ENCODE measurements at places on chromosomes 3 and 15.

DNA sequence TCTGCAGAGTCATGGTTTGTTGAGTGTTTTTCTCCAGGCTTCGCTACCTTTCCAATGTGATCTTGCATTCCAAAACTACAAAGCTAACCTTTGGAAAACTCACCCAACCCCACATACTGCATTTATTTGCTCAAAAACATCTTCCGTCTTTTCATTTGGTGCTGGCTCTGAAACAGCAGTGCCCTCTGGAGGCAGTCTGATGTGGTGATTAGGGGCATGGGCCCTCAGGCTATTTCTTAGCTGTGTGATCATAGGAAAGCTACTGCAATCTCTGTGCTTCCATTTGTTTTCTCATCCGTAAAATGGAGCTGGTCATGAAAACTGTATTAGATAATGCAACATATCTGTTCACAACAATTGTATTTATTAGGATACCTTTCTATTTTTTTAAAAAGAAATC is 47.0 kb downstream of the MTHFS start:
- no peak for DNase-seq

DNA sequence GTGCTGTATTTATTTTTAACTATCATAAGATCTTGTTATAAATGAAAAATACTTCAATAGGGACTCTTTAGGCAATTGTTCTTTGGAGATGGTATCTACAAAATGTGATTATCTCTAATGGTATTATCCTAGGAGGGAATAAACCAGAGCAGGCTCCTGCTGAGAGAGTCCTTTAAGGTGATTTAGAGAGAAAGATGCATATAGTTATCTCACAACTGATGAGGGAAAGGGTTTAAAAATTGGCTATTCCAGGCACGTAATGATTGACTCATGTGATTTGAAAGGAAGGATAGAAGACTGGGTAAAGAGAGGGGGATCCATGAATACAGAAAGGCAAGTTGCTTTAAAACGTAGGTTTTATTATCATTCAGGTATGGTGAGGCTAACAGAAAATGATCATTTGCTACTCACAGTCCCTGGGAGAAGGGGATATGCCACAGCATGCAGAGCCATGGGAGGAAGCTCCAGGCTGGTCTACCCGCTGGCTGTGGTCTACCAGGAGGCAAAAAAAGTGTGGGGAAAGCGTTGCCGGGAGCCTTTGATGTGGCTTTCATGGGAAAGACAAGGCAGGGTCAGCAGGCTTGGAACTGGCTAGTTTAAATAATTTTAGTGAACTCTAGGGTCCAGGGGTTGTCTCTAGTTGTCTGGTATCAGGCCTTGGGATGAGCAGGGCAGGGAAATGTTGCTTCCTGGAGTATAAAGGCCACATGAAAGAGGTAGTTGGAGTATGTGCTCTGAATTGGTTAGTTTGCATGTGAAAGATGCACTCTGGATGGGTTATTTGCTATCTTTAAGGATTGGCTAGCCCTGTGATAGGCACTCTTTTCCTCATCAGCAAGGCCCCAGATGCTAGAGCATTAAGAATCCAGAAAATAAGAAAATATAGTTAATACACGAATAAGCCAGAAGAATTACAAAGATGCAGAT is 798.4 kb upstream of the GRM7 start:
- DNase-seq = no peak

GRCh38 chr3:99760031-99760430 is 57.6 kb upstream of the CMSS1 start:
- DNase-seq = no peak

DNA sequence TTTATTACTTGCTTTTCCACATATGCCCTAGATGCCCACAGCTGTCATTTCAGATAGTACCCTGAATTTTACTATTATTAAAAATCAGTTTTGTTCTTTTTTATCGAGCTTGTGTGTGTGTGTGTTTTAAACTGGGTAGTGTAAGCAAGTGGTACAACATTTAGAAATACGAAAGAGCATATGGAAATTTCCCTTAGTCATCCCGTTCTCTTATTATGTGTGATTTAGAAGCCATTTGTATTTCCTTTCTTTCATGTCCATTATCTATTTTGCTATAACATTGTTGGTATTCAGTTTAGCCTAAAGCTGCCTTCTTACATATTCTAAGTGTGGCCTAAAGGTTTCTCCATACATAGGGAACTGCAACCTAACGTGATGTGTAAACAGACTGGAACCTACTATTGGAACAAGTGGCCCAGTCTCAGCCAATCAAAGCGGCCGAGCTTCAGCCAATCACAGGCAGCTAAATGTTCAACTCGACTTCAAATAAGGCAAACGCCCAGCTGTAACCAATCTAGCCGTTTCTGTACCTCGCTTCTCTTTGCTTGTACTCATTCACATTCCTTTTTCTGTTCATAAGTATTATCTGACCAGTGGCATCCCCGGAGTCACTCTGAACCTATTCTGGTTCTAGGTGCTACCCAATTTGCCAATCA is 14.7 kb upstream of the SYN2 start:
- no peak for DNase-seq

DNA sequence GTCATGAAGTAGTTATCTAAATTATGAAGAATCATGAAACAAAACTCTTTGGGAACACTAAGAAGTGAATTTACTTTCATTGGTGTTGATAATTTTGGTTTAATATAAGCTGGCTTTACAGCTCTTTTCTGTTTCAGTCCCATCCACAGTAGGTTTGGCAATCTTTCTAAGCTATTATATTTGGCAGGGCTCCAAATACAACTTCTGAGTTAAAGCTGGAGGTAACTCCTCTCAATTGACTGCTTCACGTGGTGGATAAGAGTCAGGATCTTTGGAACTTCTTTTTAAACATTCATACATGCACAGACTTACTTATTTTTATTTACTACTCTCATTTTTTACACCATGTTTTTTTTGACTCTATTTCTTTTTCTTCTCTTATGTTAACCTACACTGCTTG is 106.5 kb upstream of the EPHA3 start:
- DNase-seq = no peak

DNA sequence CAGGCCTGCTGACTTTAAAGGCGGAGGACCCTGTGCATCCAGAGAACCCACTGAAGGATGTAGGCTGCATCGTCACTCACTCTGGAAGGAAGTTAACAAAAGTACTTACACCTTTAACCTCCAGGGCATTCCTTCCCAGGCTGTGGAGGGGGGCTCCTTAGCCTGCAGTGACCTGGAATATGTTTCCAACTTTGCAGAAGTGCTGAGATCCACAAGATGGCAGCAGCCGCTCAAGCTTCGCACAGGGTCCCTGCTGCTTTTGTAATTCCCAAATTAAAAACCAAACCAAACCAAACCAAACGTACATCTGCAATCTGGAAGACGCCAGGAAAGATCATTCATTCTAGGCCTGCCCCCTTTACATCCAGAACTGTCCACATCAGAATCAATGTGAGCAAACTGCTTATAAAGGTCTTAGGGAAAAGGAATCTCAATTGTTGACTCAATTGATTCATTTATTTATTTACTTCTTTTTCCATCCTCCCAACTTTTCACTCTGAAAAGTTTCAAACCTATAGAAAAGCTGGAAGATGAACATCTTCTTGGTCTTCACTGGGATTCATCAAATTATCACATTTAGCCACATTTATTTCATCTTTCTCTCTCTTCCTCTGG is 70.5 kb upstream of the KLHL25 start:
- no peak for DNase-seq

- no peak for DNase-seq
These were observed 20.4 kb downstream of the NSUN3 start for GRCh38 chr3:94083261-94083660.

GRCh38 chr3:66404197-66404596 is 96.6 kb downstream of the LRIG1 start:
- DNase-seq = no peak

DNA sequence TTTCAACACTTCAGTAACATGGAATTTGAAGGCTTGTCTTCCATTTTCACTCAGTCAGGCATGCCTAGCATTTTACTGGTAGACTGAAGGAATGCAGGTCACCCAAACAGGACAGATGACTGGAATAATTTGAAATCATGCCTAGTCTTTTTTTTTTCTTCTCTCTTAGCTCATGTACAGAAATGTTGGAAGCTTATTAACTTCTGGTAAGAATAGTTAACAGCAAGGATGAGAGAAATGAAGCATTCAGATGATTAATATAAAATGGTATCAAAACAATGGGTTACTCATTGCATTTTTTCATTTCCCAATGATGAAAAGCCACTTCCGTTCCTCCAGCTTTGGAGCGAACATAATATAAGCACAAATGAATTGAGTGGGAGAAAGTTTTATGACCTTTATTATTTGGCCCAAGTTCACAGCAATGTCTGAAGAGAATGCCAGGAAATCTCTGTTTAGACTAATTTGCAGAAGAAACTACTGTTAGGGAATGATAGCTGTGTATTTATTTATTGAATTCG is 431.6 kb upstream of the RASGRP1 start:
- no peak for DNase-seq

- no peak for DNase-seq
These were observed 45.9 kb downstream of the SLC12A8 start for GRCh38 chr3:125166599-125167136.

GRCh38 chr3:116474032-116474780 is 28.9 kb upstream of the LSAMP start:
- no peak for DNase-seq

GRCh38 chr3:66378256-66378655 is 122.6 kb downstream of the LRIG1 start:
- no peak for DNase-seq

DNA sequence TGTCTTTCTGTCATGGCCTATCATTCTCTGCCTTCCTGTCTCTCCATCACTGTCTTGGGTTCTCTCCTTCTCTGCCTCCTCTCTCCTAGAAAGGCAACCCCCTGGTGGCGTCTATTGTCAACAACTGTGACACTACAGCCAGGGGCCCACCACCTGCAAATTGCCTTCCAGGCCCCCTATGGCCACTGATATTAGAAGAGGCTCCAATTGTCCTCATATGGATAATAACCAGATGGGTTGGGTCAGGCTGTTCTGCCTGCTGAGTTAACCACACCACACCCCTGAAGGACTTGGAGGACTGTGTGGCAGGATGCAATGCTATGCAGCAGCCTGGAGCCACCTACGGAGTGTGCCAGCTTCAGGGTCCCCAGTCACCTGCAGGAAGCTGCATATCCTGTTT is 665.0 kb downstream of the NTRK3 start:
- DNase-seq = no peak

GRCh38 chr3:152272771-152273242 is 4.1 kb downstream of the MBNL1 start:
- DNase-seq = no peak

DNA sequence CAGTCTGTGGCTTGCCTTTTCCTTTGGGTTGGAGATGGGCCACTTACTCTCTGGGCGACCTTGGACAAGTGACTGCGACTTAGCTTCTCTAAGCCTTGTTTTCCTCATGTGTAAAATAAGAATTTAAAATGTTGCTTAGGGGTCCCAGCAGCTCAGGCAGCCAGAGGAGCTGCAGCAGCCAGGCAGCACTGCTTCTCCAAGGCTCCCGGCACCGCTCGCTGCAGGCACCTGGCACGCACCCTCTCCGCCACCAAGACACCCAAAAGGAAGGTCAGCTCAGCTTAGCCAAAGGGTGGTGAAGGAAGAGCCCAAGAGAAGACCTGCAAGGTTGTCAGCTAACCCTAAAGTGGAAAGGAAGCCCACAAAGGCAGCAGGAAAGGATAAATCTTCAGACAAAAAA is 10.7 kb upstream of the AMOTL2 start:
- DNase-seq = no peak

DNA sequence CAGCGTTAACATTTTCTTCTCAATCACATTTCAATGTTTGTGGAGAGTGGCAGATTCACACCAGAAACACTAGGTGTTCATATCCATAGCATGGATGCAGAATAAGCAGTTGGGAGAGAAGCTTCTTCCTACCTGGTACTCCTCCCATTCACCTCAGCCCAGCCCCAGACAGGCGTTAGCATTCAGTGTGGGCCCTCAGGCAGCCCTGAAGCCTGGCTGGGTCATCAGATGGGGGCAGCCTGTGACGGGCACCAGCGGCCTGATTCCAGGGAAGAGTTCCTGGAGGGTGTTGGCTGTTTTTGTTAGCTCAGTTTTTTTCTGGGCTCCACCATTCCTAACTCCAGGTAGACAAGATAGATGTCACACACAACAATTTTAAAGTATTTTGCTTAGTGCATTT is 31.1 kb downstream of the APH1B start:
- DNase-seq = no peak

DNA sequence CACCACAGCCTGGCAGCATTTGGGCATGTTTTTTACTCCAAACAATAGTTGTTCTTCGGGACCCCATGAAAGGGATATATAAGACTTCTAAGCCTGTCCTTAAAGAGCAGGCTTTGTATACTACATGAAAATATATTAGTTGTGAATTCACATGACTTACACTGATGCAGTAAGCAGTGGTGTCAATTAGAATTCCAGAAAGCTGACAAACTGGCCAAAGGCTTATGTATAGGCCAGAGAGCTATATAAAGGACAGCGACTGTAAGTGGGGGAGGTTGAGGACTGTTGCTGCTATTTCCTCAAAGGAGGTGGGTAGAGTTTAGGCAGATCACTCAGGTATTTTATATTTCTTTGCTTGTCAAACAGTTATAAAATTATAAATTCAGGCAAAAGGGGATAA is 24.8 kb downstream of the KPNA4 start:
- DNase-seq = no peak
